Fibroblast of the aortic adventitia (primary cell): ENCODE measurements at places on chromosomes 12 and 14. TPM values are rescaled to one million over a fixed set of nuclear protein-coding genes. Genes with fewer than 3 reads are reported as not detected.

KRT2 gene
- not detected in 2 replicates for total RNA-seq

GDF11 gene
- 2.4 and 4.7 TPM in 2 replicates for total RNA-seq

NR1H4 gene
- not detected in 2 replicates for total RNA-seq

NRDE2 gene
- total RNA-seq: 11.2 and 21.0 TPM in 2 replicates

PRORP gene
- total RNA-seq: 8.9 and 36.2 TPM in 2 replicates

SLC6A15 gene
- total RNA-seq: 8.9 and 53.3 TPM in 2 replicates

PCED1B gene
- 0.27 TPM in 1 of 2 replicates, not detected in the other for total RNA-seq

ESR2 gene
- under 0.01 and 0.16 TPM in 2 replicates for total RNA-seq

SDSL gene
- 1.9 and 5.9 TPM in 2 replicates for total RNA-seq

MIA2 gene
- 20.4 and 121 TPM in 2 replicates for total RNA-seq

NOVA1 gene
- total RNA-seq: 2.7 and 16.9 TPM in 2 replicates

PRH1 gene
- total RNA-seq: 22.4 and 24.4 TPM in 2 replicates

ORAI1 gene
- total RNA-seq: 1.1 and 13.4 TPM in 2 replicates

TFCP2 gene
- 10.8 and 12.8 TPM in 2 replicates for total RNA-seq

NAA30 gene
- 24.6 and 28.2 TPM in 2 replicates for total RNA-seq

NPAS3 gene
- total RNA-seq: 0.36 and 0.65 TPM in 2 replicates

LRP1-AS gene
- not detected in 2 replicates for total RNA-seq

KRT6C gene
- not detected in 2 replicates for total RNA-seq

FGF6 gene
- not detected in 2 replicates for total RNA-seq

ADIPOR2 gene
- 12.4 and 26.0 TPM in 2 replicates for total RNA-seq

GTF2A1 gene
- 10.1 and 39.9 TPM in 2 replicates for total RNA-seq

OTOGL gene
- total RNA-seq: 0.16 and 0.27 TPM in 2 replicates

KSR2 gene
- under 0.01 TPM in 1 of 2 replicates, not detected in the other for total RNA-seq

RNASE3 gene
- total RNA-seq: not detected in 2 replicates

ANKS1B gene
- 1.5 and 47.0 TPM in 2 replicates for total RNA-seq

OR6C2 gene
- not detected in 2 replicates for total RNA-seq

METTL1 gene
- total RNA-seq: 9.7 and 10.5 TPM in 2 replicates

ERBB3 gene
- 1.2 and 1.5 TPM in 2 replicates for total RNA-seq

LAG3 gene
- total RNA-seq: 0.16 TPM in 1 of 2 replicates, not detected in the other

KCNA1 gene
- 0.18 and 0.41 TPM in 2 replicates for total RNA-seq

VASH1 gene
- total RNA-seq: 4.4 and 12.7 TPM in 2 replicates

ARHGEF25 gene
- total RNA-seq: 18.3 and 64.5 TPM in 2 replicates

GPR65 gene
- total RNA-seq: 0.09 TPM in 1 of 2 replicates, not detected in the other

MYF5 gene
- total RNA-seq: not detected in 2 replicates

MYF6 gene
- total RNA-seq: not detected in 2 replicates

SFSWAP gene
- total RNA-seq: 27.0 and 32.1 TPM in 2 replicates

SLC6A13 gene
- not detected in 2 replicates for total RNA-seq

DCD gene
- not detected in 2 replicates for total RNA-seq

A2ML1 gene
- under 0.01 TPM in 1 of 2 replicates, not detected in the other for total RNA-seq

DDN gene
- 0.08 and 0.09 TPM in 2 replicates for total RNA-seq

CLEC6A gene
- total RNA-seq: not detected in 2 replicates

KRT86 gene
- not detected in 2 replicates for total RNA-seq

TIMELESS gene
- 1.6 and 15.9 TPM in 2 replicates for total RNA-seq

CMKLR1 gene
- 0.54 TPM in 1 of 2 replicates, not detected in the other for total RNA-seq

LMO3 gene
- total RNA-seq: 3.6 and 12.8 TPM in 2 replicates

PPFIA2 gene
- total RNA-seq: 0.74 and 4.9 TPM in 2 replicates

CARMIL3 gene
- total RNA-seq: not detected in 2 replicates

TCTN2 gene
- 11.1 and 18.5 TPM in 2 replicates for total RNA-seq

BATF gene
- total RNA-seq: not detected in 2 replicates
